Lung microvascular endothelial cell (primary cell): ENCODE measurements at places on chromosomes 7 and 10.
A peak's percentile ranks its signal among the peaks of the same experiment; 100 is the strongest.

GRCh38 chr10:75807456-75807855 is 376.0 kb downstream of the LRMDA start:
- DNase-seq = no peak

DNA sequence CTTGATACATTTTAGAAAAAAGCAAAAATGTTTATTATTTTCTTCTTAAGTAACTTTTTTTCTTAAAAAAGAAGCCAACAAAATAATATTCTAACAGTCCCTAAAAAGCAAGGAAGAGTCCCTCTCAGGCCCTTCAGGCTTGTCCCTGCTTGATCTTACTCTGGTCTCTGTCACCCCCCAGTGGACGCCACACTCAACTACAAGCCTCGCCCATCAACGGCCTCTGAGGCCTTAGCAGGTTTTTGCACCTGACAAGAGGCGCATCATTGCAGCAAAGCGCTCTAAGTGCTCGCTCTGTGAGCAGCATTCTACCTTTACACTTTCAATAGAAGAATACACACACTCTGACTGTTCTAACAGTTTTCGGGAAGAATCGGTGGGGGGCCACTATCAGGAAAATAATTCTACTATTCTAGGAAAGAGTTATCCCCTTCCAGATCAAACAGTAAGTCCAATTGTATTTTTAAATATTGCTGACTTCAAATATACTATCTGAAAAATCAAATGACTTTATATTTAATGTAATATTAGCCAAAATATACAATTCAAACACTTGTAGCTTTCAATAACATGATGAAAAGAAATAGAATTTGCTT is 139.2 kb downstream of the USP6NL start:
- peak; percentile 50 for DNase-seq

GRCh38 chr7:4461531-4461930 is 220.6 kb upstream of the FOXK1 start:
- DNase-seq = no peak

- peak; percentile 84 for DNase-seq
Observed at GRCh38 chr10:102645741-102646609, 1.7 kb downstream of the TRIM8 start.

DNA sequence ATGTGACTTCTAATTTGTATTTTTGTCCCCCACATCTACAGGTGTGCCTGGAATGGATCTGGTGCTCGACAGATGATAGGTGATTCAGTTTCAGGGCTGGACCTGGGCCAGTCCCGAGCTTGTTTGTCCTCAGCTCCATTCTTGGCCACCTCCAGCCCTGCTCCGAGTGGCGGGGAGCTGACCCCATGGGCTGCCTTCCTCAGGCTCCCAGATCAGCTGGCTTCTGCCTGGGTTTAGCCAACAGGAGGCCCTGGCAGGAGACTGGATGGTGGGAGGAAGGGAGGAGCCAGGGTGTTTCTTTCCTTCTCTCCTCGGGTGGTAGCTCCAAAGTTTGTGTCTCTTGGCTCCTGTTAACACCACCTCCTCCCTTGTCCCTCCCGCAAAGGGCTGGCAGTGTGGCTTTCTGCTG is 75.2 kb downstream of the CDH23 start:
- DNase-seq = no peak

DNA sequence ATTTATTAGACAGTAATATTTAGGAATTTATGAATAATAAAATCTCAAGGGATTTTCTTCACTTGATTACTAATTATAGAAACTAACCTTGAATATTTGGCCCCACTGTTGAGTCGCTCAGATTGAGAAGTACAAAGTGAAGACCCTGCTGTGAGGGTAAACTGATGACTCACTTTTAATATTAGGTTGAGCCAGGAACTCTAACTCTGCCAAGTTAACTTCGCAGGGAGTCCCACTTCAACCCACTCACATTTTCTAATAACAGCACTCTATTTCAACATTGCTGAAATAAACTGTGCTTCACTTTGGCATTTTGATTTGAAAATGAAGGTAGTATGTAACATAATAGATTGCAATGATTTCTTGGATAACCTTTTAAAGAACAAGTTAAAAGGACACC is 200.7 kb downstream of the POLR1F start:
- no peak for DNase-seq

- peak; percentile 94 for DNase-seq
Observed at GRCh38 chr7:73850781-73851207, 8.5 kb upstream of the METTL27 start.

GRCh38 chr10:103397191-103397825 is 882 bp downstream of the PDCD11 start:
- DNase-seq = peak; percentile 21

DNA sequence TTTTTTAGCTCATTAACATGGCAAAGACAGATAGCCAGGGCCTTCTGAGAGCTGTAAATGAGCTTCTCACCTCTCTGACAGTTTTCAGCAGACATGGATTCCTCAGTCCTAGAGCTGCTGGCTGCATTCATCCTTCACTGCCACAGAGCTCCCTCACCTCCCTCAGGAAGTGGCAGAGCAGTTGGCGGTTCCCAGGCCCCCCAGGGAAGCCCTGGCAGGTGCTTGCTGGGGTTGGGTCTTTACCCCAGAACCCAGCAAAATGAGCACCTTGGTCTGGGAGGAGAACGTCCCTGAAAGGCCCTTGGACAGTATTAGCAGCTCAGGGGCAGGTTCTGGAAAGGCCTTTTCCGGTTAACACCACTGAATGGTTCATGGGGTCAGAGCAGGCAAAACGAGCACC is 288.0 kb downstream of the PTPRN2 start:
- DNase-seq = no peak

DNA sequence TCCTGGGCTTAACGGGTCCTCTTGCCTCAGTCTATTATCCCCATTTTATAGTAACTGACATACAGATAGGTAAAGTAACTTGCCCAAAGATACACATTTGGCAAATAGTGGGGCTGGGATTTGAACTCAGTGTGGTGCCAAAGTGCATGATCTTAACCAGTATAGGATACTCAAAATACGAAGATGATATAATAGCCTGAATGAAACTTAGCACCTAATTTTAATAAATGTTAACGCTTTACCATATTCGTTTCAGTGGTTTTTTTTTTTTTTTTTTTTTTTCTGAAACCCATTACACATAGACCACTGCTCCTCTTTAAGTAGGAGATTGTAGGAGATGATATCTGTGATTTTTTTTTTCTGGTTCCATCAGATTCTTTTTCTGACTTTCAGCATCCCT is 21.4 kb downstream of the ACTR3B start:
- no peak for DNase-seq

- no peak for DNase-seq
Observed at GRCh38 chr7:126103582-126103981, 1149.2 kb downstream of the GRM8 start.

DNA sequence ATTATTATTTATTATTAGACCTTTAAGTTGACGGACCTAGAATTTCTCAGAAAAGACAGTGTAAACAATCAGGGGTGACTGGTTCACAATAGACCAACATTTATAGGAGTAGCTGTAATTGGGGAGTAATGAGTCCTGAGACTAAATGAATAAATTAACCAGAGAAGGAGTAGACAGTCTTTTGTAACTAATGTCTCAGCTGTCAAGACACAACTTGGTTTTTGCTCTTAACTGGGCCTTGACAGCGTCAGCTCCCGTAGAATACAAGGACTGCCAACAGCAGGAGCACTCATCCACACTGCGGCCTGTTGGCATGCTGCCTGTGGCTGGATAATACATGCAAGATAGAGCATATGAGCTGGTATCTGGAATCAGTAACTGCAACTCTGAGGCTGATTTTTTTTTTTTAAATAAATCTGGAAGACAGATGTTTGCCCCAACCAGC is 123.9 kb downstream of the CACNA2D1 start:
- peak; percentile 28 for DNase-seq
